ENCODE measurements at places on chromosomes 16 and 17.

DNA sequence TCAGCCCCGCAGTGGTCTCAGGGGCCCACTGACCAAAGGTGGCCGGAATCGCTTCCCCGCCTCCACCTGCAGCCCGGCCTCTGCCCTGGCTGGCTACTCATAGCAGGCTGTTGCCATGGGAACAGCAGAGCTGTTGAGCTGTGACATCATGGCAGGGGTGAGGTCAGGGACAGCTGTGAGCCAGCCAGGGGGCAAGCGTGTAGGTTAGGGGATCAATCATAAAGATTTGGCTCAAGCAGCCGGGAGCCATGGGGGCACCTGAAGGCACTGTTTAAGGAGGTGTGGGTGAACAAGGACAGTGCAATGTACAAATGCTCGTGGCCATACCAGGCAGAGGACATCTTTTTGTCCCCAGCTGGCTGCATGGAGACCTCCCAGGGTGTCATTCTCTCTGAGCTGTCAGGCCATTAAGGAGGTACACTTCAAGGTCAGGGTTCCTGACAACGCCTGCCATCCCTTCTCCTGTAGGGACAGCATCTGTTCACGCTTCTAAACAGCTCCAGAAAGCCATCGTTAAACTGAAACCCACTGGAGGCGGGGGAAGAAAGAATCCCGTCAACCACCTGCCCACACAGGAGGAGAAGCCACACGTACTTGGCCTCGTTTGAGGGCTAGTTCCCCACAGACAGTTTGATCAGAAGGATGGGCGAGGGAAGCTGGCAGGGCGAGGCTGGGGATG is at the start of gene CEP295NL:
CEP295NL (minus strand) TSS at position 101 of the 679 bp plus-strand sequence. CDS start 1,373 bp downstream, outside the sequence.
- no peak for DNase-seq

GRCh38 chr16:80899809-80900592 is 95.6 kb upstream of the CDYL2 start:
- DNase-seq: no peak

- no peak for DNase-seq
These were observed 26.0 kb upstream of the C16orf82 start for GRCh38 chr16:27040732-27041131.

DNA sequence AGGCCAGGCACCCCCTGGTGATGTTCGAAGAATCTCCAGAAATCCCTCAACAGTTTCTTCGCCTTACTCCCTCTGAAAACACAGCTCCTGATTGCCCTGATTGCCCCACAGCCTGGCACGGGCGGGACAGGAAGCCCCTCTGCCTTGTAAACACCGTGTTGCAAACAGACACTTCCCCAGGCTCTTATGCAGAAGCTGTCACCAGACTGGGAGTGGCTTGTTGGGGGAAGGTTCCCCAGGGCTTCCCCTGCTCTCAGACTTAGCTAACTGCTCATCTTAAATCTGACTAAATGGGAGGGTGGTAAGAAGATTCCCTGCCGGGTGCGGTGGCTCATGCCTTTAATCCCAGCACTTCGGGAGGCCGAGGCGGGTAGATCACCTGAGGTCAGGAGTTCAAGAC is 11.2 kb downstream of the PIK3R5 start:
- peak; percentile 52 for DNase-seq

GRCh38 chr16:28308794-28309584 is 16.7 kb downstream of the SBK1 start:
- no peak for DNase-seq

GRCh38 chr17:28040406-28040805 is 2.1 kb upstream of the NLK start:
- no peak for DNase-seq

- no peak for DNase-seq
These were observed 44.1 kb downstream of the SRCIN1 start for GRCh38 chr17:38561416-38562214.

DNA sequence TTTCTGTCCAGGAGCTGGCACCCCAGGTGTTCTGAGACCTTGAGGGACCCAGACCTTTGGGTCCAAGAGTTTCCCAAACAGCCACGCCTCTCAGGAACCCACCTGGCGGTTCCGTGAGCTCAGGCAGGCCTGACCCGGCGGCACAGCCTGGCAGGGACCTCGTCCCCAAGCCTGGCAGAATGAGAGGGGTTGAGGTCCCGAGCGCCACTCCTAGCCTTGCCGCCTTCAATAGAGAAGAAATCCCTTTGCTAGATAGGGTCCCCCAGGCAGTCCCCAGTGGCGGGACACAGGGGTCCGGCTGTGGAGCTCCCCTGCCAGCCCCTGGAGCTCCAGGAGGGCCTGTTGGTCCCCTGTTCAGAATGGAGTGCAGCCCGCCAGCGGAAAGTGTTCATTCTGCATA is 10.5 kb upstream of the CLEC18A start:
- no peak for DNase-seq

DNA sequence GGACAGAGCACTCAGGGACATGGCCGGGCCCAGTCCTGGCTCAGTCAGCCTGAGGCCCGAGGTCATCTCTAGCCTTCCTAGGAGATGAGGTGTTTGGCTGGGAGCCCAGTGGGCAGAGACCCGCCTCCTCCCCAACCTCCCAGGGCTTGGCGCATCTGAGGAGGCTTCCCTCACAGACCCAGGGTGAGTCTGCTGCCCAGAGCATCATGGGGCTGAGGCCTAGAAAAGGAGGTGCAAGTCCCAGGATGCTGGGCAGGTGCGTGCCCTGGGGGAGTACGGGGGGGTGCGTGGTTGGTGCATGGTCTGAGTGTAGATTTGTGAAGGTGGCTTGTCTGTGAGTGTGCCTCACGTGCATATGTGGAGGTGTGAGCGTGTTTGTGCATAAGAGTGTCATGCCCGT is 4.7 kb downstream of the PDE6G start:
- no peak for DNase-seq

DNA sequence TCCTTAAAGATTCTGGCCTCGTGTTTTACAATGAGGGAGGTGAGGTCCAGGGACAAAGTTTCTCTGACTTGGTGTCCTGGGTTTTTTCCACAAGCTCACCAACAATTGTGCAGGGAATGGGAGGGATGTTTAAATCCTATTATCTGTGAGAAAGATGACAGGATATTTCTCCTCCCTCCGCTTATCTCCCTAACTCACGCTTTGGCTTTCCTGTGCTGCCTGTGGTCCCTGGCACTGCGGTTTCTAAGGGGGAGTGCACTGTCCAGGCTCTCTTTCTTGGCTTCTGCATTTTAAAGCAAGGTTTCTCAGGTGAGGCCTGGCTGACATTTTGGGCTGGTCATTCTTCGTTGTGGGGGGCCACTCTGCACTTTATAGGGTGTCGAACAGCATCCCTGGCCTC is 16.4 kb downstream of the GGA3 start:
- no peak for DNase-seq

DNA sequence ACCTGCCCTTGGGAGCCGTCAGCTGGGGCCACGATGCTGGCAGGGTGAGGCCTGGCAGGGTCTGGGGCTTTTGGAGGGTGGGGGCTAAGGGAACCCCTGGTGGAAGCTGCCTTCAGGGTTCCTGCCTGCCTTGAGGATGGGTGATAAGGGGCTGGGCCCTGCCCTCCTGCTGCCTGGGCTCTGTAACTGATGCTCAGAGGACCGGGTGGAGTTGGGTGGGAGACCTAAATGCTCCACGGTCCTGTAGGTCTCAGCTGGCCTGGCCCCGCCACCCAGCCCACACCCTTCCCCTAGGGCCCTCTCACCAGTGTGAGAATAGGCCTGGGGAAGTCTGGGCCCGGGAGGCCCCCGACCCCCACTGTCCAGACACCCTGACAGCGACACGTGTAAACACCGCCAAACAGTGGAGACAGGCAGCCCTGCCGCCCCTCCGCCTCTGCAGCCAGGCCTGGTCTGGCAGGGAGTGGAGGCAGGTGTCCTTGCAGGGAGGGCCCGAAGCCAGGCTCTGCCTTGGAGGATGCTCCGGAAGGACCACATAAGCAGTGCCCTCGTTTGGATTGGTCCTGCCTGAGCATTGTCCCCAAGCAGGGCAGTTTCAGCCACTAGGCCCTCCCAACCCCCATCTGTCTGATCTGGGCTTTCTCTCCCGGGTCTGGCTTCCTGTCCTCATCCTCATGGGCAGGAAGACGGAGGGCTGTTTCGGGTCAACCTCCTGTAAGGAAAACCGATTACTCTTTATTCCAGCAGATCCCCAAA is 6.5 kb upstream of the BAHCC1 start:
- no peak for DNase-seq

- DNase-seq: no peak
These were observed 46.9 kb downstream of the IRX6 start for GRCh38 chr16:55370762-55371482.

- no peak for DNase-seq
These were observed 17.5 kb downstream of the CACNG4 start for GRCh38 chr17:66981983-66982508.

DNA sequence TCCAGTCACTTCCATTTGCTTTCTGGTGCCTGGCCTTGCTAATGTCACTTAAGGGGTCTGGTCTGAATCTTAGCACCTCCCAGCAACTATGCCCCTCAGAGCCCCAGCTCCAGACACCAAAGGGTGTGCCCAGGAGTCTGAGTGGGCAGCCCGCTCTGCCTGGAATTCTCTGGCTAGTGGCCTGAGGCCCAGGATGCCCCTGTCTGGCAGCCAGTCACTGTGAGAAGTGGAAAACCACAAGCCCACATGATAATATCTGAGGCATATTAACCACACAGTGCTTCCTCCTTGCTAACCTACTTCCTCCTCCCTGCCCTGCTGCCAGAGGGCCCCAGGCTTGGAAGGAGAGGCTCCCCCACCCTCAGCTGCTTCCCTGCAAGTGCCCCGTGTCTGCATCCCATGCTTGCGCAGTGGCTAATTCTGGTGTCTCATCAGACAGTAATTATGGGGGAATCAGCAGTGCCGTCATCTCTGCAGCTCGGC is 14.0 kb downstream of the SRCIN1 start:
- no peak for DNase-seq

DNA sequence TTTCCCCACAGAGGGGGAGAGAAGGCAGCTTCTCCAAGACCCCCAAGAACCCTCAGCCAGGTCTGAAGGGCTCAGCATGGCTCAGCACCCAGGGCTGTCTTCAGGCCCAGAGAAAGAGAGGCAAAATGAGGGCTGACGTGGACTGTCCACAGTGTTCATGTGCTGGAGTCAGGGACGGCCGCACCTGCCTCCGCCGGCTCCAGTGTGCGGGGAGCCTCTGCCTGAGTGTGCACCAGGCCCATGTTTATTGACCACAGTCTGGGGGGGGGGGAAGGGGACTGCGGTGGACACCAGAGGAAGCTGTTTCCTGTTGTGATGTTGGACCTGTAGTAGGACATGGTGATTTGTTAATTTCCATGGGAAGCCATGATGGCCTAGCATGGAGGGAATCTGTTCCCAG is 6.9 kb downstream of the MRM1 start:
- DNase-seq: no peak

DNA sequence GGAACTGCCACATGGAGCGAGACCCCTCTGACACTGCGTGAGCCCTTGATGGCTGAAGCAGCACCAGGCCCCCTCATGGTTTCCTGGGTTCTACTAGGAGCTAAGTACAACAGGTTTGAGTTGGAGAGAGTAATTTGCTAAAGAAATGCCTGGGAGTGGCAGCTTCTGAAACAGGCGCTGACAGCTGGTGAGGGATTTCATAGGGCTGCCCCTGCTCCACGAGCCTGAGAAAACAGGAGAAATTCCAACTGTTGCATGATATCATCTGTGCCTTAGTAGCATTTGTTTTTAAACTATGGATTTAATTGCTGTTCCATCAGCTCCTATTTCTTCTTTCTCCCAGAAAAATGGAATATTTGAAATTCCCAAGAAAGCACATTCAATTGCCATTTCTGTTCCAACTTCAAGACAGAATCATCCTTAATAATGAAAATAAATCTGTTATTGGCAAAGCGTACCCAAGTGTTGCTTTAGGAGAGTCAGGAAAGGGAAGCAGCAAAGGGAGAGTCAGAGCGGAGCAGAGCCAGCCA is 78.8 kb upstream of the ANKFN1 start:
- DNase-seq: no peak

DNA sequence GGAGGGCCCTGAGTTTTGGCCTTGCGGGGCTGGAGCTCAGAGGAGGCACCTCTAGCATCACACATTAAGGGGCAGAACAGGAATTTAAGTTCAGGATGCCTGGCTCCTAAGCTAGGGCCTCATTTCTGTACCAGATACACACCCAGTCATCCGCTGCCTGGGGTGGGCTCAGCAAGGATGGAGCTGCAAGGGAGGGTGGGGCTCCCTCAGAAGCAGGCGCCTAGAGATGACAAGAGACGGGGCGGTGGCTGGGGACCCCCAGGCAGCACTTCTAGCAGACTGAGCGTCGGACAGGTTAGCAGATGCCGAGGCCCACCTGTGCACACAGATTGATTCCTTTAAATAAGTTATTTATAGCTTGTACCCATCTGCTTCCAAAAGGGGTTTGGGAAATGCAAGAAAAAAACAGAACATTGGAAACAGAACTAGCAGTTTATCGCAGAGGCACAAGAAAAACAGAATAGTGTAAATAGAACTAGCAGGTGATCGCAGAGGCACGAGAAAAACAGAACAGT is 47.6 kb upstream of the CBFA2T3 start:
- DNase-seq: no peak

- no peak for DNase-seq
These were observed 24.3 kb upstream of the ADGRG1 start for GRCh38 chr16:57604177-57604576.

DNA sequence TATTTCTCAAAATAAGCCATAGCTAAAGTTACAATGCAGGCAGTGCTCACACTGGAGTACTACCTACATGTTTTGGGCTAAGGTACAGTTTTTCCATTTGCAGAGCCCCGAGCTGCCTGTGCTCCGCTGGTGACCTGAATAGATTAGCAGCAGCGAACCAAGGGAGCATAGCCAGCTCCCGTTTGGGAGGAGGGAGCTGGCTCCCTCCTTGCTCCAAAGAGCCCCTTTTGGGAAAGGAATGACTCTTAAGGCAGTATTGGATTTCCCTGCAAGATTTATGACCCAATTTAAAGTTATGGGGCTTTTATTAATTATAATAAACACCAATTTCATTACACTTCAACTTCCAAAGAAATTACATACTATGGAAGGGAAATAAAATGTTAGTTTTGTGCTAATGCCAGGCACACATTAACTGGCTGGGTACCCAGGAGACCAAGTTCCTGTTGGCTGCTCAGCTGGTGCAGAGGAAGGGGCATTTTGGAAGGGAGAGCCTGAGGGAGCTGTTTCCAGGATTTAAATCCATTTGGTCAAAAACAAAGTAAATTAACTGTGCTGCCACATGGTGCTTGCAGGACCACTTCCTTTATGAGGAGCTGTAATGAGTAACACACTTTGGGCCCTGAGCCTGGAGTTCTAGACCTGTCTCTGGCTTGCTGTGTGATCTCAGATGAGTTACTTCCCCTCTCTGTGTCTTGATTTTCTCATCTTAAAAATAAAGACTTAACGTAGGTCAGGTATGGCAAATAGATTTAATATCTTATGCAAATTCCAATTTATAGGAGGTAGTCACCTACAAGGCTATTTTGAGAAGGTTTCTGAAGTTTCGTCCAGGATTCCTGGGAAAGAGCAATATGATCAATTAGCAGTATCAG is 362.1 kb upstream of the CCL2 start:
- DNase-seq: no peak

DNA sequence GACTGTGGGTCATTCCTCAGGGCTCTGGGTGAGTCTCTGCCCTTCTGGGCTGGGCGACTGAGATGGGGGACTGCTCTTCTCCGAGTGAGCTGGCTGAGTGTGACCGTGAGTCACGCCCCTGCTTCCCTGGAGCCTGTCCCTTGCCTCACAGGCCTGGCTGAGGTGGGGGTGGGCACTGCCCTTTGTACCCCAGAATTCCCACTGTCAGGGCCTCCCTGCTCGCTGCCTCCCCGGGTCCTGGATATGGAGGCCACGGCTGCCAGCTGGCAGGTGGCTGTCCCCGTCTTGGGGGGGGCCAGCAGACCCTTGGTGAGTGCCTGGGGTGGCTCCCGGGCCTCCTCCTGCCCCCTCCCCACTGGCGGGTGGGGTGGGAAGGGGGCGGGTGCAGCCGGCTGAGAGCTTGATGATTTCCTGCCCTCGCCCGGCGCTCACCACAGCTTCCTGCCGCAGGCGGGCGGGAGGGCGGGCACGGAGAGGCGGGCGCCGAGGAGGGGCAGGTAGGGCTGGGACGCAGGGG is at the start of gene LAT:
LAT (plus strand) TSS at position 434 of the 517 bp plus-strand sequence. CDS start 366 bp downstream, outside the sequence.
- peak; percentile 90 for DNase-seq

Measured in bone marrow (tissue), 2 donors.